Naive B cell (primary cell): ENCODE measurements at places on chromosomes 3 and 15. TPM values are rescaled to one million over a fixed set of nuclear protein-coding genes. Genes with fewer than 3 reads are reported as not detected.
A peak's percentile ranks its signal among the peaks of the same experiment; 100 is the strongest.

RABL3 gene
- 12.7 TPM for polyA plus RNA-seq

TMC3 gene
- polyA plus RNA-seq = not detected

RTP3 gene
- not detected for polyA plus RNA-seq

GRCh38 chr3:99901200-99901926 is 83.7 kb downstream of the CMSS1 start:
- H3K4me3 ChIP-seq = no peak overlapping the region
- no peak overlapping the region for H3K27ac ChIP-seq
- H3K4me1 ChIP-seq = peaks cover 17% of the 10 kb centered on the region
- no peak for DNase-seq
- no peaks in the 10 kb centered on the region for H3K27me3 ChIP-seq
- H3K36me3 ChIP-seq = no peaks in the 10 kb centered on the region

GRCh38 chr3:98185180-98185579 is 18.7 kb downstream of the OR5H15 start:
- H3K4me1 ChIP-seq = no peaks in the 10 kb centered on the region
- H3K36me3 ChIP-seq = no peaks in the 10 kb centered on the region
- H3K27me3 ChIP-seq = no peaks in the 10 kb centered on the region

DNA sequence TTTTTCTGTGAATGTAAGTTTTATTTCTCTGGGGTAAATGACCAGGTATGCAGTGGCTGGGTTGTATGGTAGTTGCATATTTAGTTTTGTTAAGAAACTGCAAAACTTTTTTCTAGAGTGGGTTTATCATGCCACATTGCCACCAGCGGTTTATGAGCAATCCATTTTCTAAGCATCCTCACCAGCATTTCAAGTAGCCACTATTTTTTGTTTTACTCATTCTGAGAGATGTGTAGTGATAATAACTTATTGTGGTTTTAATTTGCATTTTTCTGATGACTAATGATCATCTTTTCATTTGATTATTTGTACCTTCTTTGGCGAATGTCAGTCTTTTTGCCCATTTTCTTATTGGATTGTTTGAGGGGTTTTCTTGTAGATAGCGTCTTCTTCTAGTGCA is 56.2 kb downstream of the SPRED1 start:
- no peaks in the 10 kb centered on the region for H3K27me3 ChIP-seq
- H3K4me1 ChIP-seq = peaks cover 11% of the 10 kb centered on the region
- H3K27ac ChIP-seq = no peak overlapping the region
- H3K4me3 ChIP-seq = no peak overlapping the region
- H3K36me3 ChIP-seq = no peaks in the 10 kb centered on the region

- no peak for DNase-seq
- H3K4me3 ChIP-seq = no peak overlapping the region
- H3K36me3 ChIP-seq = peaks cover 10% of the 10 kb centered on the region
- H3K4me1 ChIP-seq = peaks cover 31% of the 10 kb centered on the region
Measured at GRCh38 chr3:52302426-52303145, 13.5 kb upstream of the DNAH1 start.

DNA sequence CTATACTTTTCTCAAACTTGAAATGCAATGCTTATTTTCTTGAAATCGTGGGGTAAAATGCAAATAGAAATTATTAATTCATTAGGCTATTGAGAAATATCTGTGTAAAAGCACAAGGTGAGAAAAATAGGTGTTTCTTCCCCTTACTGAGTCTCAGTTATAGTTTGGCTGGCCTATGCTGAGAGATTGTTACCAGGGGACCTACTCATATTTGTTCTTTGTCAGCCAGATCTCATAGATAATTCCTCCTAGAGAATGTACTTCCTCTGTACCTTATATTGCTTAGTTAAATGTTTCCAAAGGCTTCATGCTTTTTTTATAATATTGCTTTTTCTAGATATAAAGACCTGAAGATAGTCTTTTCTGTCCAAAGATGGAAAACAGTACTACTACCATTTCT is 60.0 kb upstream of the TRPC1 start:
- H3K36me3 ChIP-seq = no peaks in the 10 kb centered on the region
- H3K4me1 ChIP-seq = no peaks in the 10 kb centered on the region
- H3K27me3 ChIP-seq = no peaks in the 10 kb centered on the region

GHRL gene
- not detected for polyA plus RNA-seq

DNA sequence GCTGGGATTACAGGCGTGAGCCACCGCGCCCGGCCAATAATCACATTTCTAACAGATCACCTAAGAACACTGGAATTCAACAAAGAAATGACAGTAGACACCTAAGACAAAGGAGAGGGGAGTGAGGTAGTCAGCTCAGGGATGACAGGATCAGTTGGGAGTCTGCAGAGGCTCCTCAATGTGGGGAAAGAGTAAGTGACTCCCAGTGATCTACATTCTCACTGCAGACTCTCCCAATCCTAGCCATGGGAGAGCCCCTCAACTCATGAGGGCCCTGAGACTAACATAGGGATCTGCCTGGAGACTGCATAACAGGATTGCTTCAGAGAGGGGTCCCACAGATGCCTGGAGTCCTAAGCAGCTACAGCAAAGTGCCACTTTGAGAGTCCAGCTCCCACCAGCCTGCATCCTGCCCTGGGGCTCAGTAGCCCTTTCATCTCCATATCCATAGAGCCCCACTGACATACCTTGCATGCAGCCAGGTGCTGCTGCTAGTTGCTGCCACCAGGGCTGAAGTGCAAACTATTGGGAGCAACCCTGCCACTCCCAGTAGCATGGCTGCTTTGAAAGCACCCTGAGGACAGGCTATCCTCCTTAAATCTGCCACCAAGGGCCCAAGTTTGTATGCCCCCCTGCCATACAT is 21.8 kb upstream of the PFN2 start:
- DNase-seq = no peak
- H3K27me3 ChIP-seq = peaks cover 13% of the 10 kb centered on the region
- no peak overlapping the region for H3K4me3 ChIP-seq
- H3K36me3 ChIP-seq = peaks cover 26% of the 10 kb centered on the region

CHRNA7 gene
- not detected for polyA plus RNA-seq

SLC6A11 gene
- not detected for polyA plus RNA-seq

DNA sequence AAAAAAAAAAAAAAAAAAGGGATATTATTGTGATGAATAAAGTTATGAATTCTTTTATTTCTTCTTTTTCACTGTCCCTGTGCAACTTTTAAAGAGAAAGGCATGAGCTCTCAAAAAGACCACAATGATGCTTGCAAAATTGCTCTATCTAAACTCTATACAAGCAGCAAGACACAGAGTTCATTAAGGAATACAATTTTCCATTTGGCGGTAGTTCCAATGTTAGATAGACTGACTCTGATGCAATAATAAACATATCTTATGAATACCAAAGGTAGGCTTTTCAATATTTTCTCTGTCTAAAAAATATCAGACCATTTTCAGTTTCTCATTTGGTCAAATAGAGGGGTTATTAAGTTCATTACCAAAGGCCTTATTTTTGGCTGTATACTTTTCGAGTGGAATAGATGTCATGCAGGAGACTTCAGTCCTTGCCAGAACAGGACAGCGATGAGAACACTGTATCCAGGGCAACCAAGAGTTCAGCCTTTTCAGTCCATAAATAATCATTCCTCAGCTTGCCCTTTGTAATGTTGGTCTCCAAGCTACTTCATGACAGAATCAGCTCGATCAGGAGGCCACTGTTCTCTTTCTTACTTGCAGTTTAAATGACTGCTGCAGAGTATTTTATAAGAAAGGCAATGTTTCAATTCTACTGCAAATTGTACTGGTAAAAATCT is 162.9 kb upstream of the FAM3D start:
- H3K4me1 ChIP-seq = peaks cover 3% of the 10 kb centered on the region
- no peaks in the 10 kb centered on the region for H3K36me3 ChIP-seq
- no peak overlapping the region for H3K4me3 ChIP-seq

MRPS22 gene
- 42.2 TPM for polyA plus RNA-seq

DNA sequence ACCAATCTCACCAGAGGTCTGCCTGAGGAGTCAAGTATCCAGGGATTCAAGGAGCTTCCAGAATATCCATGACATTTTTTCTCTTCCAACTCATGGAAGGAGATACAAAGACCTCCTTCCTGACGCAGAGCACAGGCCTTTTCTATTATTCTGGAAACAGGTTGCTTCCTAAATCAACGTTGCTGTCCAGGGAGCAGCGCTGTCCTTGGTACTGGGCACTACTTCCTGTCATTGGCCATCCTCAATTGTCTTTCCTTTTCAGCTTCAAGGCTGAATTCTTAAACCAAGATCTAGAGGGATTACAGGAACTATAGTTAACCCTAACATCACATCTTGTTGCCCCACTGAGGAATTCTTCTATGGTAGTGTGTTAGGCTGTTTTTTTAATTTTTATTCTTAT is 50.4 kb upstream of the TBC1D21 start:
- peaks cover 45% of the 10 kb centered on the region for H3K27me3 ChIP-seq
- H3K36me3 ChIP-seq = no peaks in the 10 kb centered on the region
- no peak overlapping the region for H3K27ac ChIP-seq

LRIG1 gene
- polyA plus RNA-seq = 9.8 TPM

DNA sequence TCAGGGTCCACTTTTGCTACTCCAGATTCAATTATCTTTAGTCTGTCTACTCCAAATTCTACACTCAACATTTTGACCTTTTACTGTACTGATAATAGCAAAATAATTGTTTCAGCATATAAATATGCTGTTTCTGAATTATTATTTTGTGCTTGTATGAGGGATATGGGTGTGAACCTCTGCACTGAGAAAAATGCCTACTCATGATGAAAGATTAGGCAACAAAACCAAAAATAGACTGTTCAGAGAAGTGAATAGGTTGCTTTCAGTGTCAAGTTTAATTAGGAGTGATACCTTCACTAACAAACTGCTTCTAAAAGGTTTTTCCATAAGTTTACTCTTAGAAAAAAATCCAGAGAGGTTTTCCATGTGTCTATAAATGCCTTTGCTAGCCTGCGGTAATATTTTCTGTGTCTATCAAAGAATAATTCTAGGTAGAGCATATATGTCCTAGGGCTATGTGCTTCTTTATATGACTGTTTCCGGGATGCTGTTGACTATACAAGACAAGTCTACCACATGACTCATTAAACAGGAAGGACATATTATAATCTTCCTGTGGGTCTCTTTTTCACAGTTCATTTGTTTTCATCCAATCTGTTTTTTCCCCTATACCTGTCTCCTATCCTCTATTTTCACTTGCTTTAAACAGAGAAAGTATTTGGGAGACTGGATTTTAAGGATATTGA is 218.5 kb upstream of the TTC14 start:
- H3K27ac ChIP-seq = no peak overlapping the region
- H3K27me3 ChIP-seq = no peaks in the 10 kb centered on the region
- no peaks in the 10 kb centered on the region for H3K4me1 ChIP-seq

GRCh38 chr3:106305127-106305526 is 436.3 kb upstream of the CBLB start:
- H3K4me3 ChIP-seq = no peak overlapping the region
- no peaks in the 10 kb centered on the region for H3K27me3 ChIP-seq
- H3K36me3 ChIP-seq = no peaks in the 10 kb centered on the region
- H3K4me1 ChIP-seq = peaks cover 11% of the 10 kb centered on the region
- DNase-seq = no peak

DNA sequence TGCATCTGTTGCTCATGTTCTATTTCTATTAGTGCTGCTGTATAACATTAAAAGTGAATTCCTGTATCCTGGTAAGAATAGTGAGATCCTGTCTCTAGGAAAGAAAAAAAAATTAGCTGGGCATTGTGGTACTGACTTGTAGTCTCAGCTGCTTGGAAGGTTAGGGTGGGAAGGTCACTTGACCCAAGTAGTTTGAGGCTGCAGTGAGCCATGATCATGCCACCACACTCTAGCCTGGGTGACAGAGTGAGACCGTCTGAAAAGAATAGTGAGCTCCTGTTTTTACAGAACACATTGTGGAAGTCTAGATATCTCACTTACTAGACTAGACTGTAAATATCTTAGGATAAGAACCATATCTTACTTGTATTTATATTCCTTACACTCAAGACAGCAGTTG is 4.6 kb downstream of the ATP11B start:
- peaks cover 25% of the 10 kb centered on the region for H3K4me1 ChIP-seq
- H3K36me3 ChIP-seq = no peaks in the 10 kb centered on the region
- no peak overlapping the region for H3K4me3 ChIP-seq
- H3K27ac ChIP-seq = peak overlapping the region; percentile 63

DNA sequence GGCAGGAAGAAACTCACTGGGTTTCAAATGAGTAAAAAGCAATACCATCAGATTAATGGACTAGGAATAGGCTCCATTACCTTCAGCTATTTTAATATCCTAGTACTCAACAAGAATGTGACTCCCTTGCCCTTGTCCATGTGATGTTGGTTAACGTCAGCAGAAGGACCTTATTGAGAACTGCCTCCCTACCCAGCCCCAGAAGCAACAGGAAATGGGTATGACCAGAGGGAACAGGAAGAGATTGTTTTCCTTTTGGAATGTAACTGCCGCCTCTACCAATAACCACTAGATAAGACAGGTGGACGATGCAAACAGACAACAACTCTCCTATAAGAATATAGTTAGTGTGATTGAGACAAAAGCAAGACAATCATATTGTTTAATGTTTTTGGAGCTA is 10.4 kb upstream of the MME start:
- H3K36me3 ChIP-seq = no peaks in the 10 kb centered on the region
- no peaks in the 10 kb centered on the region for H3K4me1 ChIP-seq
- no peaks in the 10 kb centered on the region for H3K27me3 ChIP-seq

DNA sequence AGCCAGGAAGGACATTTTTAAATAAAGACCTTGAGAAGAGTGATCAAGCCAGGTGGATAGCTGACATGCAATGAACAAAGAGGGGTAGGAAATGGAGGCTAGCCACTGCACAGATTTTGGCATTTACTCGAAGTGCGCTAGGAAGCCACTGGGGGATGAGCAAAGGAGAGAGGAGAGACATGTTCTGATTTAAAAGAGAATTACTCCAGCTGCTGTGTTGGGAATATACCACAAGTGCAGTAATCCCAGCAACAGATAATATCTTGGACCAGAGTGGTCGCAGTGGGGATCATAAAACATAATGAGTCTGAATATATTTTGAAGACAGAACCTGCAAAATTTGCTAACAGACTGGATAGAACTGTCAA is 19.9 kb downstream of the KPNA4 start:
- no peak for DNase-seq
- no peak overlapping the region for H3K4me3 ChIP-seq
- H3K27ac ChIP-seq = no peak overlapping the region
- H3K27me3 ChIP-seq = no peaks in the 10 kb centered on the region

DNA sequence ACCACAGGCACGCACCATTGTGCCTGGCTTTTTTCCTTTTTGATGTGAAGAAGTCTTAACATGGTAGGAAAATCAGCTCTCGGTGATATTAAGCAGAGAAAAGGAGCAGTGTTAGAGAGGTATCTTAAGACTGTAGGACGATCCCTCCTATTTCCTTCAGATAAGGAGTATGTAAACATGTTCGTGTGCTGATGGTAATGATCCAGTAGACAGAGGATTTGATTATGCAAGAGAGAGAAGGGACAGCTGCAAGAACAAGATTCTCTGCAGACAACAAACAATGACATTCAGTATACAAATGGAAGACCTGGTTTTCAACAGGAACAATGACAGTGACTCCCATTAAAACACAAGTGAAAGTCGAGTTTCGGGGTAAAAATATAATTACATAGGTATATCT is 95.1 kb upstream of the MELTF start:
- no peaks in the 10 kb centered on the region for H3K4me1 ChIP-seq
- no peaks in the 10 kb centered on the region for H3K27me3 ChIP-seq
- peaks cover 22% of the 10 kb centered on the region for H3K36me3 ChIP-seq
- no peak overlapping the region for H3K4me3 ChIP-seq
- DNase-seq = no peak
- no peak overlapping the region for H3K27ac ChIP-seq
